ENCODE measurements at places on chromosomes 6 and 20.

GRCh38 chr20:50053362-50054230, 59.4 kb downstream of the UBE2V1 start:
- DNase-seq: no peak

DNA sequence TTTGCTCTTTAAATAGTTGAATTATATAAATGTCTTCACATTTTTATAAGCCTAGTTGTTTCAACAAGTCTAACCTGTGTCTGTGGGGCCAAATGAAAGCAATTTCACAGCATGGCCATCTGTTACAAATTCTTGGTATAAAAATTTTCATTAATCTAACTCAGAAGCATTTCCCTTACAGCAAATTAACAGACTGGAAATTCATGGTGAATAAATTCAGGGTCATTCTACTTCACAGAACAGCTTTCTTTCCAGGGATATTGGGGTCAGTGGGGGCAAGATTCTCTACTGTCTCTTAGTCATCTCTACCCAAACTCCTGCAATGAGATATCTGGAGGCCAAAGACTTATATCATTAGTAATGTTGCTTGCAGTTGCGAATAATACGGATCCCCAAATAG, 352.1 kb downstream of the MMUT start:
- no peak for DNase-seq

DNA sequence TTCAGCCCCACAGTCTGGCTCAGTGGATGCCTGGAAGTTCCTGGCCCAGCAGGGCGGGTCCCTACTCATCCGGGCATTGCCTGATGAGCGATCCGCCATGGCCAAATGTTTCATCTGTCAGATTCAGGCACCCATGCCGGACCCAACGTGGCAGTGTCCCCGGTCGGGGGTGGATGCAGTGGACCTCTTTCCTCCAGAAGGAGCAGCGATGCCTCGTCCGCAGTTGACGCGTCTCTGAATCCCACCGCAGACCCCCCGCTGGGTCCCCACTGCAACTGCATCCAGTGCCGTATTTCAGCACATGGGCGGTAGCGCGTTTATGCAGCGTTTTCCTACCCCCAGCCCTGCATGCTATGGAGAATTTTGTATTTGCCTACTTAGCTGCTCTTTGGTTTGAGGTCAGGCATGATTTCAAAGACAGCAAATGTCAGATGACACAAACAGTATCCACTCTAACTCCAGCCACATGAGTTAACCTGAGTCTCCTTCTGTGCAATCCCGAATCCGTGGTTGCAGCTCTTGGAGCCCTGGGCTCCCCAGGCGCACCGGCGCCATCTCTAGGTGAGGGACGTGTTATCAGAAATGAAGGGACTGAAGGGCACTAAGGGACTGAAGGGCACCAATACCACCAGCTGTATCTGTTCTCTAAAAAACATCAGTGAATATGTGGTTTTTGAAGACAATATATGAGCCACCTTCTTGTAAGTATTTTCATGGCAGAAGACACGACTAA, 72.6 kb upstream of the THBS2 start:
- DNase-seq: no peak

DNA sequence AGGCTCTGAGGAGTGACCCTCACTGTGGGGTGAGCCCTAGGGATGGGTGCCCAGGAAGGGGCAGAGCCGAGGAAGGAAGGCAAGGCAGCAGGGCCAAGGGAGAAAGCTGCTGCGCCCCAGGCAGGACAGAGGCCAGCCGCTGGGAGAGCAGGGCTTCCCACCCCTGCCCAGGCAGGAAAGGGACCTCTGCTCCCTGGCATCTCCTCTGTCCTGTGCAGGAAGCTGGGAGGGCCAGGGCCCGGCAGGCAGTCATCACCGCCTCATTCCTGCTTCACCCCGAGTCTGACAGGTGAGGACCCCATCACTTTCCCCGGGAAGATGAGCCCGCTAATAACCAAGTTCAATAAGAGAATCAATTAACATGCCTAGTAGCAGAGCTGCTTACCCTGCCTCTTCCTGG, 81.3 kb downstream of the EDN3 start:
- DNase-seq: no peak

Measured in AG04449 (cell line).